Uterine smooth muscle cell (primary cell): ENCODE measurements at places on chromosomes 1 and 21. TPM values are rescaled to one million over a fixed set of nuclear protein-coding genes. Genes with fewer than 3 reads are reported as not detected.

Gene CDK18
- total RNA-seq = 0.11 and 0.62 TPM in 2 replicates

Gene KRTAP12-2
- not detected in 2 replicates for total RNA-seq

Gene MAP3K7CL
- 11.8 and 19.7 TPM in 2 replicates for total RNA-seq

Gene ASCL5
- not detected in 2 replicates for total RNA-seq

Gene LRRC40
- total RNA-seq = 19.9 and 31.5 TPM in 2 replicates

Gene OLIG1
- not detected in 2 replicates for total RNA-seq

Gene TTC39A
- total RNA-seq = 1.4 and 2.2 TPM in 2 replicates

Gene LRRIQ3
- 0.12 and 0.77 TPM in 2 replicates for total RNA-seq

Gene OLFML2B
- 4.9 and 7.0 TPM in 2 replicates for total RNA-seq

Gene GPR37L1
- not detected in 2 replicates for total RNA-seq

Gene CRP
- total RNA-seq = not detected in 2 replicates
